ENCODE measurements at places on chromosomes 4 and X. TPM values are rescaled to one million over a fixed set of nuclear protein-coding genes. Genes with fewer than 3 reads are reported as not detected.

- no peak for DNase-seq
Observed at GRCh38 chr4:92776080-92776479, 472.3 kb downstream of the GRID2 start.

DNA sequence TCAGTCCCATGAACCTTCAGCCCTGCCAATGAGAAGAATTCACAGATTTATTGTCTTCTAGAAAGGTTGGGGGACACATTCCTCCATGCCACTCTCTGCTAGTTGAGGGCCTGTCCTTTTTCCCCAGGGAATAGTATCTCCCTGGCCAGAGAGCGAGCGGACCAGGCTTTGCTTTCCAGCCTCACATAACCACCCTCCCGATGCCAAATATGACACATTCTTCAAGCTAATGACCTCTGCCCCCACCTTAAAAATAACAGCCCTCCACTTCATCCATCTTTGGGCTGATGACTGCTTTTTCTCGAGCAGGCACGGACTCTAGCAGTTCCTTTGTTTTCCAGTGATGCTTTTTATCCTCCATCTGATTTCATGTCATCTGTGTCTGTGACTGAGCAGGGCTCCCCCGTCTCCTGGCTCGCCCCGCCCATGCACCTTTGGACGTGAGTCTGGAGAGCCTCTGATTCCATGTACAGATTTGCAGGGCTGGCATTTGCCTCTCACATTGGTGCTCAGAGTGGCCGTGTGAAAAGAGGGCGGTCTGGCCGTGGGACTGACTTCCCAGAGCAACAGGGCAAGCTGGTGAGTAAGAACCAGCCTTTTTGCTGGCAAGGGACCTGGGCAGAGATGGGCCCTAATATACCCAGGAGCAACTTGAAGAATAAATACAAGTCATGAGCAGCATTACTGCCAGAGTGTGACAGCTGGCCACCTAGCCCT is 279.8 kb downstream of the BCOR start:
- no peak for DNase-seq

Gene FAM241A
- 0.03 TPM for total RNA-seq

Gene LRCH2
- 24.9 TPM for total RNA-seq

GRCh38 chr4:75822416-75822815 is 79.8 kb downstream of the PPEF2 start:
- no peak for DNase-seq

- peak; percentile 47 for DNase-seq
Observed at GRCh38 chr4:129218360-129218759, 122.4 kb downstream of the C4orf33 start.

DNA sequence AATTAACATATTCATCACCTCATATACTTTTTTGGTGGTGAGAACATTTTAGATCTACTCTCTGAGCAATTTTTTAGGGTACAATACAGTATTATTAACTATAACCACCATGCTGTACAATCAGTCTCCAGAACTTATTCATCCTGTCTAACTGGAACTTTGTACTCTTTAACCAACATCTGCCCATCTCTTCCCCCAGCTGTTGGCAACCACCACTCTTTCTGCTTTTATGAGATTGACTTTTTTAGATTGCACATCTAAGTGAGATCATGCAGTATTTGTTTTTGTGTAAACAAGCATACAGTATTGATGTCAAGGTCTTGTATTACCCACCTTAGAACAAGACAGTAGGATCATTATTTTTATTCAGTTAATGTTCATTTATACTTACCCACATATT is 516.8 kb downstream of the RPA4 start:
- DNase-seq = no peak

Gene GLRA2
- total RNA-seq = not detected

Gene CXCL5
- total RNA-seq = 0.12 TPM

Gene SAGE1
- not detected for total RNA-seq

DNA sequence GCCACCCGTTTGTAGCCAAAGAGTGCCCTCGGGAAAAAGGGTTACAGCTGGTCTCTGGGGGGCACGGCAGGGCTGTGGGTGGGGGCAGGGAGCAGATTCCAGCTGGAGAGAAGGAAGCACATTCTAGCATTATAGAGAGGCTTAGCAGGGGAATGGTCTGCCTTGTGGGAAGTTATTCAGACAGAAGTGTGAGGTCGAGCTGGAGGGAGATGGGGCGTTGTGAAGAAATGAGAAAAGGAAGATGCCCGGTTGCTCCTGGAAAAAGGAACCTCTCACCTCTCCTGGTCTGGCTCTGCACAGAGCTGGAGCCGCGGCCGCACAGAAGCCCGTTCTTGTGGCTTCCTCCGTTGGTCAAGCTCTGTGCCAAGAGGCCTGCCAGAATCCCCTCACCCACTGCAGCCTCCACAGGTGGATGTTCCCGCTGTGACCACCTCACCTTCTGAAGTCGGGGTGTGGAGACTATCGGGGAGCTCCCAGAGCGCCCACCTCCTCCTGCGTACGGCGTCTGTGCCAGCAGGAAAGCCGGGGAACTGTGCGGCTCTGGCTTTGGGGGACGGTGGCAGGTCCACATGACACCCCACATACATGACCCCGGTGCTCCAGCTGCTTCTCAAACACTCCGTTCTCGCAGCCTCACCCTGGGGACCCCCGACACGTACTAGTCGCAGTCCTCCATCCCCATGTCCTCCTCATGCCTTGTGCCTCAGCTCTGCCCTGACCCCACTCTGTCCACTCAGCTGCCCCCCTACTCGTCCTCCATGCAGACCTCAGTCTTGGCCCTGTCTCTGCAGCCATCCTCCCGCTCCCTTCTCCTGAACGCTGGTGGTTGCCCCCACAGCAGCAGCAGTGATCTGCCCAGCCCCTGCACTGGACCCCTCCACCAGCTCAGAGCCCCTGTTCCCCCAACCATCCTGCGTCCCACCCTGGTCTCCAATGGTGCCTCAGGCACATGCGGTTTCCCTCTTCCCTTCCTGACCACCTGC is 52.2 kb upstream of the HGFAC start:
- DNase-seq = no peak

DNA sequence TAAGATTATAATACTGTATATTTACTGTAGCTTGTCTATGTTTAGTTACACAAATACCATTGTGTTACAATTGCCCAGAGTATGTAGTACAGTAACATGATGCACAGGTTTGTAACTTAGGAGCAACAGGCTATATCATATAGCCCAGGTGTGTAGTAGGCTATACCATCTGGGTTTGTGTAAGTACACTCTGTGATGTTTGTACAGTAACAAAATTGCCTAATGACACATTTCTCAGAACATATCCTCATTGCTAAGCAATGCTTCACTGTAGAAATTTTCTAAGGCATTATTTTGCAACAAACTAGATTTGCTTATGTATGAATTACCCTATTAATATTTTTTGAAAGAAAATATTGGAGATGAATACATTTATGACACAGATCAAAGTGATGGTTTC is 1390.9 kb downstream of the C4orf33 start:
- no peak for DNase-seq

GRCh38 chr4:87567191-87567590 is 38.0 kb upstream of the SPARCL1 start:
- DNase-seq = no peak

GRCh38 chr4:71415491-71415890 is 76.7 kb downstream of the SLC4A4 start:
- DNase-seq = no peak

DNA sequence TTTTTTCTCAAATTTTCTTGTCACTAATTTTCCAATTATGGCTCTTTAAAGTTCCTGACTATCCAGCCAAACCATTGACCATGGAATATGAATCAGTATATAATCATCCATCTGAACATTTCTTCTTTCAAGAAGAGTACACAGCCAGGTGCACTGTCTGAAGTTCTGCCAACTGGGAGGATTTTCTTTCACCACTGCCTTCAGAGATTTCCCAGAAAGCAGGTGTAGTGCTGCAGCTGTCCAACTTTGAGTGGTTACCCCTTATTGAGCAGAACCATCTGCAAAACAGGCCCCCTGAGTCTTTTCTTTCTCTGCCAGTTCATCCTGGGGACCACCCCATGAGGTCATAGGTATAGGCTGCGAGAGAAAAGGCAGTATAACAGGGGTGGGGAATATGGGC is 1213.2 kb downstream of the RAPGEF2 start:
- no peak for DNase-seq

- no peak for DNase-seq
Observed at GRCh38 chr4:77104791-77105540, 29.2 kb upstream of the CCNI start.

Gene TNMD
- not detected for total RNA-seq

- no peak for DNase-seq
Observed at GRCh38 chr4:84803116-84803515, 163.4 kb downstream of the WDFY3 start.

Gene GAB1
- 31.3 TPM for total RNA-seq

Gene ANXA3
- total RNA-seq = 1.7 TPM

DNA sequence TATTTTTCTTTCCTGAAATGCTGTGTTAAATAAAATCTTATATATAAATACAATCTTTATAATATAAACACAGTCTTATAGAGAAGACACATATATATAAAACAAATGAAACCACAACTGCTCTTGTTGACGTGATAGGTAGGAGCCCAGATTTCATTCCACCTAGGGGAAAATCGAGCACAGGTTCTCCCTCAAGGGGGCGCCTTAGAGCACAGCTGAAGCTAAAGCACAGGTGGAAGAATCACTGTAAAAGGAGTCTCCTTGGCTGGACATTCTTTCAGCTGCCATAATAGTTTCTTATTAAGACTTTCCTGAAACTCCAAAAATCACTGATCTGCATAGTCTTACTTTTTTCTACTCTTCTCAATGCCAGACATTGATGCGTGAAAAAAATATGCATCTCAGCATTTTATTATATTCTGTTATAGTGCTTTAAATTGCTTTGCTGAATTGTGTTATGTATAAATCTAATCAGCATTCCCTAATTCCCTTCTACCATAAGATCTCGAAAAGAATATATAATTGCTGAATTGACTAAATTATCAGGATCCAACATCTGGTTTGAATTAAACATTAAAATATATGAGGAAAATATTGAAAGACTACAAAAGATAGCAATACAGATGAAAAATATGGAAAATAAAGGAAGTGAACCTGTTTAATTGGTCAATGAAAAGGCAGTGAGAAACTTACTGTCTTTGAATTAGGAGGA is 25.5 kb upstream of the RXFP1 start:
- DNase-seq = peak; percentile 76

GRCh38 chr4:177611974-177612664 is 169.9 kb upstream of the AGA start:
- DNase-seq = no peak

GRCh38 chr4:81457345-81457744 is 14.4 kb downstream of the RASGEF1B start:
- DNase-seq = no peak

Gene DAPP1
- not detected for total RNA-seq

GRCh38 chr4:102815981-102816380 is 11.4 kb downstream of the UBE2D3 start:
- no peak for DNase-seq

- DNase-seq = no peak
Observed at GRCh38 chr4:38775326-38775725, 7.5 kb downstream of the TLR10 start.

- no peak for DNase-seq
Observed at GRCh38 chr4:156676116-156676851, 295.3 kb downstream of the PDGFC start.

Gene ADGRG2
- total RNA-seq = 0.43 TPM

DNA sequence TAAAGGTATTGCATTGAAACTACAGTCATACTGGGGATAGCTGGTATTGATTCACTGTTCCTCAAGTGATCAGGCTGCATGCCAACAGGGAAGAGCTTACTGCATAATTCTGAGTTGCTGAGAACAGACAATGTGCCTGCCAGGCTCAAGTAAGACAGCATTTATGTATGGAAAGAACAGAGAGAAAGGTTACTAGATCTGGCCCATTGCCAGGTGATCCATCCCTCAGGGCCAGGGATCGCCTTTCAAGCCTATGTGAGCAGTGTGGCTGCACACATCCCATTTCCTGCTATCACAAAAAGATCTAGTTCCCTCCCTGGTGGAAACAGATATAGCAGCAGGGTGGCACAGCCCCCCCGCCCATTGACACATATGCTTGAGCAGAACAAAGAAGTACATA is 254.0 kb downstream of the TMA16 start:
- DNase-seq = no peak

GRCh38 chr4:182215148-182215547 is 28.1 kb upstream of the TENM3 start:
- no peak for DNase-seq

DNA sequence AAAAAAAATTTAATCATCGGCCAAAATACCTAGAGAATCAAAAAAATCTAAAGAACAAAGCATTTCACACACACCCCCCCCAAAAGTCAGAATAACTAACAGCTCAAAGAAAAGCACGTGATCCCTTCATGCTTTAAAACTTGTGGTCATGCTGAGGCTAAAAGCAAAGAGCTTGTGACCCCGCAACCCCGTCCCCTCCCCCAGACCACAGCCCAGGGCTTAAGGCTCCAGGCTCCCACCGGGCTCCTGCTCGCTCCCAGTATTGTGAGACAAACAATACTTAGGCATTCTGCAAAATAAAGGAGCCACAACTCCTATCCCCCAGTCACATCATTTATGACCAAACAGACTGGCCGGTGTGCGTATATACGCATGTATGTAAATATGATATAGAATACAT is 62.1 kb upstream of the CCDC160 start:
- DNase-seq = peak; percentile 89

Gene CDS1
- 3.5 TPM for total RNA-seq

DNA sequence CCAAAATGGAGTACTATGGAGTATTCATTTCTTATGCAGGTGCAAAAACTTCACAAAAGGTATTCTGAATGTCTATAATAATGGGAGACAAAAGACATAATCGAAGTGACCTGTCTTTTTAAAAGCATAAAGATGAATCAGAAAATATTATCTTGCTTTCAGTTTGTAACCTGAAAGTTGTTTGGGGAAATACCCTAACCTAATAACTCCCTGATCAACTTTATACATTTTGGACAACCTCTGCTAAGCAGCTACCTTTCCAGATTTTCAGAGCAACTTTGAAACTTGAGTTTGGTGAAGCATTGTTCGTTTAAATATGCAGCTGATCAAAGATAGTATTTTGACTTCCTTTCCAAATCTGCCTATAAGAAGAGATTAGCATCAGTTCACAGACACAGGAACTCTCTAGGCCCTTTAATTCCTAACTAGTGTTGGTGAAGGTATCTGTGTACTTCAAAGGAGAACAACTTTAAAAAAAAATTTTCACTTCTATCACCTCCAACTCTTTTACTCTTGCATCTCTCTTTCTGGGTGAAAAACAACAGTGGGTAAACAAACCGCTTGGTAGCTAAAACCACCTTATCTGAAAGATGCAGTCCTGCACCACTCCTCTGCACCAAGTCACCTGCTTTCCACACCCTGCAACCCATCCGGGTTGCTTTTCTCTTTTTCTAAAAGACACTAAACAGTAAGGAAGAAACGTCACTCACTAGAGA is 26.5 kb downstream of the CD40LG start:
- no peak for DNase-seq

DNA sequence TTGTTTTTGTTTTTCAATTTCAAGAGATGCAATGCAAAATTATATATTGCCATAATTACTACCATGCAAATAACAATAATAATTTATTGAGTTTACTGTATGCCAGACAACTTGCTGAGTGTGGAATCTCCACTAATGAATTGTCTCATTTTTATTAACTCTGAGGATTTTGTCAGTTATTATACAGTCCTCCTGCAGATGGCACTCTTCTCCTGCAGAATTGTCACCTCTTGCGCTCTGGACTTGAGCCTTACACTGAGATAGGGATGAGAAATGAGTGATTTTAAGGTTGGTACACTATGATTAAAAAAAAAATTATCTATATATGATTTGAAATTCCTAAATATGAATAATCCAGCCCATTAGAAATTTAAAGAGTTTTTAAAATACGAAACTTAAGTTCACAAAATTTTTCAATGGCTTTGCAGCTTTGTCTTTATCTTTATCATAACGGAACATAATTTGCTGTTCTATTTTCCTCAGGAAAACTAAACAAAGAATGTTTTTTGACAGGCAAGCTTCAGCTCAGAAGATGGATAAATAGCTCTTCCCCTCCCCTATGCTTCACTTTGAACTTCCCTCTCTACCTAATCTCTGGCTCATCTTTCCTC is 12.7 kb upstream of the PAQR3 start:
- DNase-seq = peak; percentile 47
